Right lung (tissue), 10 donors: ENCODE measurements at places on chromosomes 2 and 18. TPM values are rescaled to one million over a fixed set of nuclear protein-coding genes. Genes with fewer than 3 reads are reported as not detected.

Gene ZNF514
- polyA plus RNA-seq = 35.1 TPM

GRCh38 chr2:9050122-9050809, 46.8 kb upstream of the MBOAT2 start:
- DNase-seq = no peak

DNA sequence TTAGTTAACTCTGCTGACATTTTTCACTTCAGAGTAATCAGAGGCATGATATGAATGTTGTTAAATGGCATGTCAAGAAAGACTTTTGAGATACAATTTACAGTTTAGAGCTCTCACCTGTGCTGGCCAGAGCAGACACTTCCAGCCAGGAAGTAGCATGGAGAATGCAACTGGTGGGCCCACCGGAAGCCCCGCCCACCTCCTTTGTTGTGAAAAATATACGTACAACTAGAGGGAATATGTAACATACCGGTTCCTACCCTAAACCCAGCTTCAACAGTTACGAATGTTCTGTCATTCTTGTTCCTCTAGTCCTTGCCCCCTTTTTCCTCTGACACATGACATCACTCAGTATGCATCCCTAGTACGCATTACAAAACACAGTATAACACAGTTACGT, 70.2 kb upstream of the ITM2C start:
- DNase-seq = no peak

Gene TMEM182
- polyA plus RNA-seq = 9.4 TPM

- DNase-seq = no peak
Observed at GRCh38 chr2:67561457-67561965, 164.4 kb downstream of the ETAA1 start.
